ENCODE measurements at places on chromosomes 7 and 10.

GRCh38 chr10:91879515-91880170, 29.6 kb downstream of the FGFBP3 start:
- DNase-seq, result no peak

- DNase-seq, result no peak
These were observed 17.1 kb upstream of the SLC18A2 start for GRCh38 chr10:117223693-117224430.

DNA sequence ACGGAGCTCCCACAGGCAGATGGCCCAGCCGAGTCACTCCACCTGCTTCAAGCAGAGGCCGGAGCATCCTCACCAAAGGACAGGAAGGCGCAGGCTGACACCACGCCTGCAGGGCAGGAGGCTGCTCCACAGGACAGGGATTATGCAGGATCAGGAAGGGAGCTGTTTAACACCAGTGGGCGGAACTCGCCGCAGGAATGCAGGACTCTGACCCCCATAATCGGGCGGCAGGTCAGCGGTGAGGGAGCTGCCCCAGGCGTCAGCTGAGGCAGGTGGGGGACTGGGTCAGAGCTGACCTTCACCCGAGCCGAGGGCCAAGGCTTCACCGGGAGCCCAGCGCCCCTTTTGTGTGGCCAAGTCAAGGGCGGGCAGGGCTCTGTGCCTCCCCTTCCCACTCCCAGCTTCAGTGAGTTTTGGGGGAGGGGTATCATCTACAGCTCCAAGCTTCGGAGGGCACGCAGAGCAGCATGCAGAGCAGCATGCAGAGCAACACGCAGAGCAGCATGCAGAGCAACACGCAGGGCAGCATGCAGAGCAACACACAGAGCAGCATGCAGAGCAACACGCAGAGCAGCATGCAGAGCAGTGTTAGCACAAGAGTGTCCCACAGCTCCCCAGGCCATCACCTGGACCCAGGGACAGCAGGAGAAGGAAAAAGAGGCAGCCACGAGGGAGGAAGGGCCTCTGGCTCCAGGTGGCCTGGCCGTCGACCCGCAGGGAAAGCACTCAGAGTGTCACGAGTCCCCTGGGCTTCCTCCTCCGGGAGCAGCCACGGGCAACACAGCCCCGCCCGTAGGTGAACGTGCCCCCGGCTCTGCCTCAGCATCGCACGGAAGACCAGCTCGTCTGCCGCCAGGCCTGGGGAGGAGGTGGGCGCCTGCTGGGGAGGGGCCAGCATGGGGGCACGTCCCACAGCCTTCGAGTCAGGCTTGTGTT, 151.7 kb upstream of the PPP2R2D start:
- no peak for DNase-seq

GRCh38 chr7:500521-501420, 18.9 kb downstream of the PDGFA start:
- no peak for DNase-seq

Measured in stimulated activated CD4-positive, alpha-beta T cell treated with anti-CD3 and anti-CD28 coated beads, Interleukin-15, amount 100 ng/mL, for 48 hours (primary cell).